ENCODE measurements at places on chromosomes 2 and 18. TPM values are rescaled to one million over a fixed set of nuclear protein-coding genes. Genes with fewer than 3 reads are reported as not detected.

DNA sequence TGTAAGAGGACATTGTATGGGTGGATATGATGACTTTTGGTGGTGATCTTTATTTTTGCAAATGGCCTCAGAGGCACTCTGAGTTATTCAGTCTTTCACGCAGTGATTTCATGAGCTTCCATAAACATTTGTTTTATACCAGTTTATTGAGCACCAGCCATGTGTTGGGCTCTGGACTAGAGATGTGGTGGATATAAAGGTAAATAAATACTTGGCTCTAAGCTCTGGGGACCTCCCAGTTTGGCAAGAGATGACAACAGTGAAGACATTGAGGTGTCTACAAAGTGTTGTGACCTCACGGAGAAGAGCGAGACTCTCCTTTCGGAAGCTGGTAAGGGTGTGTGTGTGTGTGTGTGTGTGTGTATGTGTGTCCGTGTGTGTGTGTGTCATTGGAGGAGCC lies 146.4 kb downstream of the TANC1 start:
- DNase-seq = no peak

Gene FBXO36
- 3.9 TPM for total RNA-seq

GRCh38 chr2:102366406-102367112 lies 11.0 kb downstream of the IL18R1 start:
- DNase-seq = no peak

- no peak for DNase-seq
Observed at GRCh38 chr2:217316743-217317142, 456.9 kb upstream of the TNP1 start.

Gene CXCR4
- total RNA-seq = 10.4 TPM

- no peak for DNase-seq
Observed at GRCh38 chr18:30852980-30853379, 189.6 kb downstream of the DSC3 start.

DNA sequence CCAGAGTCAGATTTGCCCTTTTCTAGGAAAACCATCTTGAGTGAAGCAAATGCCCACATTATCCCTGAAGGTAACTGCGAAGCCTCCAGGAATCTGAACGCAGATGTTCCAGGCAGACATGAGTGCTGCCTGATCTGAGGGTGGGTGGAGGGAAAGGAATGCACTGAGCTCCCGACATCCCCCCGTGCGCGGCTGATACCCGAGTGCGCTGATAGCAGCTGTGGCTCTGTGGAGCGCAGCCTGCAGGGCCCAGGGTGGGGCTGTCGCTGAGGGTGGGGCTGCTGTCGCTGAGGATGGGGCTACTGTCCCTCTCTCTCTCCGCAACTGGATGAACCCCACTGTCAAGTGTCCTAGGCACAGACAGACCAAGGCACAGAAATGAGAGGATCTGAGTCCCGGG lies 82.4 kb downstream of the GFPT1 start:
- DNase-seq = no peak

- no peak for DNase-seq
Observed at GRCh38 chr2:25313711-25314513, 27.8 kb downstream of the DNMT3A start.

- DNase-seq = no peak
Observed at GRCh38 chr2:60029566-60029883, 523.9 kb downstream of the BCL11A start.

DNA sequence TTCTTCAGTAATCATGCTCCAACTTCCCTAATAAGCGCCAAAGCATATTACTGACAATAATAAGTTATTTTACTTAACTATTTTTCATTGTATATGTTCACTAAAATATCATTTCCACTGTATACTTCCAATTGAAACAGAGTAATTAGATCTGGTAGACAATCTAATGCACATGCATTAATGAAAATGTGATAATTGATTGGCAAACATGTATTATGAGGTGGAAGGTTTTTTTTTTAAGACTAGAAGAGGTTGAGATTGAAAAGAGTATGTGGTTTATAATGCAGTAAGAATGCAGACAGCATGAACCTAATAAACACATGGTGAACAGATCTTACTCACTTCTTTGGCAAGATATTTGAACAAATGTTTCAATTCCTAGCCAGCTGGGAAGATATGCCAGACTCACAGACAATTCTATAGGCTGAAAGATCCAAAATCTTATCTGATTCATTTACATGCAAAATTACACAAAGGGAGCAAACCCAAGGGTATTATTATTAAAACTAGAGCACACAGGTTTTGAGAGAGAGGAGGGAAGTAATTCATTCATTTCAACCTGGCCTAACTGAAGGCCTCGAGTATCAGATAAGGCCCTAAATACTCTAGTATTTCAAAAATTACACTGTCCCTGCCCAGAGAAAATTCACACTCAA lies 2.8 kb downstream of the NCKAP1 start:
- DNase-seq = no peak

GRCh38 chr2:171703574-171704347 lies 16.5 kb downstream of the DYNC1I2 start:
- DNase-seq = no peak

Gene STARD6
- not detected for total RNA-seq

All from progenitor cell of endocrine pancreas (in vitro differentiated cells).